H9 (cell line): ENCODE measurements at places on chromosomes 12 and 14. TPM values are rescaled to one million over a fixed set of nuclear protein-coding genes. Genes with fewer than 3 reads are reported as not detected.

DNA sequence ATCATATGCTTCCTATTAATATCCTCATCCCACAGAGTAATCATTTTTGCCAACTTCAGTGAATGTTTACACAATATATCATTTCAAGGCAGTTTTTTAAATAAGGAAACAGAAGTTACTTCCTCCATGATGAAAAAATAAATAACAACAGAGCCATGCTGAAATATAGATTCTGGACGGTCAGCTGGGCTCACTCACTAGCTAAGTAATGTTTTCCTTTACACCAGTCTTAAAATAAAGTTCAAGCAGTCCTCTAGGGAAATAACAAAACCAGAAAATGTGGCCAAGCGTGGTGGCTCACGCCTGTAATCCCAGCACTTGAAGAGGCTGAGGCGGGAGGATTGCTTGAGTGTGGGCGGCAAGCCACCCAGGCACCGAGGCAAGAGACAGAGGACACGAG is 28.7 kb downstream of the AICDA start:
- no peak for DNase-seq

DNA sequence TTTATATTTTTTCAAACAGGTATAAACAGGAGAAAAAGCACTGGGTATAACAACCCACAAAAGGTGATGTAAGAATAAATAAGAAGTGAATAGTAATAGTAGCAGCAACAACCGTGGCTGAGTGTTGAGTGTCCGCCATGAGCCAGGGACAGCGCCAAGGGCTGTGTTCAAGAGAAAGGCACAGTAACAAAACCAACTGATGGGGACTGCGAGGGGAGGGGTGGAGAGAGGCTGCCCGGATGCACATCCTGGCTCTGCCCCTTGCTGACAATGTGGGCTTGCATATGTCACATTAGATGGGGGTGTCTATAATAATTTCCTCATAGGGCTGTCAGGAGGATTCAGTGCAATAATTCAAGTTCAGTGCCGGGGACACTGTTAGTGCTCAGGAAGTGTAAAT is 912.4 kb downstream of the VRK1 start:
- no peak for DNase-seq

LMNTD1 gene
- total RNA-seq, result not detected in 2 replicates

IGF1 gene
- not detected in 2 replicates for total RNA-seq

DNA sequence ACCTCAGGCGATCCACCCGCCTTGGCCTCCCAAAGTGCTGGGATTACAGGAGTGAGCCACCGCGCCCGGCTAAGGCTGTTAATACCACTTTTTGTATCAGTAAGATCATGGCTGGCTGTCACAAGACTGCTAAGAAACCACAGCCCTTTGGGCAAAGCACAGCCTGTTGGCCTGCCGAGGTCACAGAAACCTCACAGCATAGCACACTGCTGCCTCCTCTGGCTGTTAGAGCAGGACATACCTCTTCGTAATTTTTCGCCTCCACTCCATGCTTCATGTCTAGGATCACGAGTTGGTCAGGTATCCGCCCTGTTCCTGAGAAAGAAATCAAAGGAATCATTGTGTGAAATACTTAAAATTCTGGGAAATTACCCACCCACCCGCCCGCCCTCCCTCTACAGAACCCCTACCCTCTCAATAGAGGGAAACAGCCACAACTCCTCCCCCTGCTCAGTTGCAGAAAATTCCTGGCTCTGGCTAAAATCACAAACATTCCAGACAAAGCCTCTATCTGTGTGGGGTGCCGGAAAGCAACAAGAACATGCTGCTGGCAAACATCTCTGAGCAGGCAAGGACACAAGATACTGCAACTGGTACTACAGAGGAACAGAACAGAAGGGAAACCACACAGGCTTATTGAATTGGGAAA is 20.7 kb upstream of the NEK9 start:
- peak; percentile 75 for DNase-seq

DNA sequence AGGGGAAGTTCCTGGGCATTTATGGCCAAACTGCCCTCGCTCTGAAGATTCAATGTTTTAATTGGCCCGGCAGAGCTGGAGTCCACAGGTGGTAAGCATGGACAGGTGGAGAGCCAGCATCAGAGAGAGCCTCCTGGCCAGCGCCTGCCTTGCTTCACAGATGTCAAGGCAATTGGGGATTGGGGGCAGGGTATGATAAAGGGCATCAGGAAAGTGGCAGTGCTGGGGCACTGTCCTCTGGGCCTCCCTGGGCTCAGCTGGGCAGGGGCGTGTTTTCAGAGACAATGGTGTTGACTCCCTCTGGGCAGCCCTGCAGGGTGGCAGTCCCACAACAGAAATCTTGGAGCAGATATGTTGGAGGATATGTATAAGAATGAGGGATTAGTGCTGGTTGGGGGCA is 237.3 kb downstream of the CACNA1C start:
- DNase-seq, result no peak

AQP6 gene
- total RNA-seq, result 0.09 and 0.11 TPM in 2 replicates
